Psoas muscle (tissue), 8 donors: ENCODE measurements at places on chromosomes 12 and 14. TPM values are rescaled to one million over a fixed set of nuclear protein-coding genes. Genes with fewer than 3 reads are reported as not detected.

- H3K27ac ChIP-seq = no peak overlapping the region
- DNase-seq = no peak
- no peak overlapping the region for H3K4me3 ChIP-seq
- peaks cover 35% of the 10 kb centered on the region for H3K4me1 ChIP-seq
Observed at GRCh38 chr14:102219316-102219715, 79.6 kb downstream of the WDR20 start.

- DNase-seq = no peak
- no peaks in the 10 kb centered on the region for H3K36me3 ChIP-seq
- H3K4me1 ChIP-seq = no peaks in the 10 kb centered on the region
- H3K4me3 ChIP-seq = no peak overlapping the region
- H3K27me3 ChIP-seq = no peaks in the 10 kb centered on the region
Observed at GRCh38 chr12:46153268-46153872, 115.5 kb downstream of the SLC38A1 start.

GRCh38 chr14:92747701-92748258 is 647 bp downstream of the LGMN start:
- H3K27me3 ChIP-seq = no peaks in the 10 kb centered on the region
- H3K4me3 ChIP-seq = peak overlapping the region; percentile 93
- peaks cover 8% of the 10 kb centered on the region for H3K36me3 ChIP-seq
- H3K4me1 ChIP-seq = peaks cover 7% of the 10 kb centered on the region

DNA sequence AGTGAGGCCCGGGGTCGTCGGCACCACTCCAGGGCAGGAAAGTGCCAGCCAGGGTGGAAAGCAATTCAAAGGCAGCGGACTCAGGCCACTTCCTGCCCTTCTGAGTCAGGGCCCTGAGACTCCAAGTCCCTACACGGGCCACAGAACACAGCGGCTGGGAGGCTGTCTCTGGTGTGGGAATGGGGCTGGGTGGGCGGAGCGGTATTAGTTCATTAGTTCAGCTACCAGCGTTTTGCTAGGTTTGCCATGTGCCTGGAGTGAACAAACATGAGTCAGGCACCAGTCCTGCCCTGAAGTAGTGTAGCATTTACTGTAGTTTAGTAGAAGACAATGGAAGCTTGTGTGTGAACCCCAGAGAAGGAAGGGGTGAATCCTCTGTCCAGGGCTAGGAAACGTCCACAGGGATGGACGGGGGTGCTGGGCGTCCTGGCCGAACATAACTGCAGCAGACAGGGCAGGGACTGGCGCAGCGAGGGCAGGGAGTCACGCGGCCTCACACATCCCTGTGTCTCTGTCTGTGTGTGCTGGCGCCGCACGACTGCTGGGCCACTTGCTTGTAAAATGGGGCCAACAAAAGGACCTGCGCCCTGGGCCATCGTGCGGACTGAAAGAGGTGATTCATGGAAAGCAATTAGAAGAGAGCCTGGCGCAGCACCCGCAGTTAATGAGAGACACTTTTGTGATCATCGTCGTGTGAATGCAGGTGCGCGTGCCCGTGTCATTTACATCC is 186.4 kb upstream of the PRMT8 start:
- peaks cover 10% of the 10 kb centered on the region for H3K4me1 ChIP-seq
- DNase-seq = no peak
- no peak overlapping the region for H3K4me3 ChIP-seq
- no peaks in the 10 kb centered on the region for H3K36me3 ChIP-seq
- no peak overlapping the region for H3K27ac ChIP-seq
- no peaks in the 10 kb centered on the region for H3K27me3 ChIP-seq

DNA sequence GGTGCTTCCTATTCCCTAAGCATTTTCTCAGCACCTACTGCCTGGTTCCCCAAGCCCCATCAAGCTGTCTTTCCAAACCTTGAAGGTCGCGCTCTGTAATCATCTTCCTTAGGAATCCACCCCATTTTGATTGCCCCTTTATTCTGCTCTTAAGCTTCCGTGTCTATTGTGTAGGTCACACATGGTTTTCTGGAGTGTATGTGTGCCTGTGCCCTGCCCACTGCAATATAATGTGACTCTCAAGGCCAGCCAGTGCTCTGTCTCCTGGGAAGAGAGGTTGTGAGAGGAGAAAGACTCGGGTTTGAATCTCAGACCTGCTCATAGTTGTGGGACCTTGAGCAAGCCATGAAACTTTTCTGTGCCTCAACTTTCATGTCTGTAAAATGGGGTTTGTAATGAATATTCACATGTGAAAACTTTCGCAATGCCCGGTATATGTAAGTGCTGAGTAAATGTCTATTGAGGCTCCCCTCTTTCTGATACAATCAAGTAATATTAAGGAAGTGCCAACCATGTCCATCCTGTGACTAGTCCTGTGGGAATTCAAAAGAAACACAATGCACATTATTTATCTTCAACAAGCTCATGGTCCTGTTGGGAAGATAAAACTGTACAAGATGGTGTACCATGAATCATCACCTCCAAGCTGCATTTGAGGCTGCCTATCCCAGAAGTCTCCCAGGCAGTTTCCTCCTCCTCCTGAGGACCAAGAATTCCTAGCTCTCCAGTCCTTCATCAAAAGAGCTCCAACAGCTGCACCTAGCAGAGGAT is 774 bp upstream of the KRT75 start:
- H3K36me3 ChIP-seq = no peaks in the 10 kb centered on the region
- H3K4me1 ChIP-seq = no peaks in the 10 kb centered on the region
- H3K27ac ChIP-seq = no peak overlapping the region
- DNase-seq = no peak
- H3K4me3 ChIP-seq = no peak overlapping the region

- peak overlapping the region; percentile 76 for H3K27ac ChIP-seq
- peaks cover 3% of the 10 kb centered on the region for H3K36me3 ChIP-seq
- no peaks in the 10 kb centered on the region for H3K27me3 ChIP-seq
- peaks cover 69% of the 10 kb centered on the region for H3K4me1 ChIP-seq
- peak; percentile 76 for DNase-seq
- no peak overlapping the region for H3K4me3 ChIP-seq
Observed at GRCh38 chr12:111444925-111445725, 39.4 kb downstream of the SH2B3 start.

DNA sequence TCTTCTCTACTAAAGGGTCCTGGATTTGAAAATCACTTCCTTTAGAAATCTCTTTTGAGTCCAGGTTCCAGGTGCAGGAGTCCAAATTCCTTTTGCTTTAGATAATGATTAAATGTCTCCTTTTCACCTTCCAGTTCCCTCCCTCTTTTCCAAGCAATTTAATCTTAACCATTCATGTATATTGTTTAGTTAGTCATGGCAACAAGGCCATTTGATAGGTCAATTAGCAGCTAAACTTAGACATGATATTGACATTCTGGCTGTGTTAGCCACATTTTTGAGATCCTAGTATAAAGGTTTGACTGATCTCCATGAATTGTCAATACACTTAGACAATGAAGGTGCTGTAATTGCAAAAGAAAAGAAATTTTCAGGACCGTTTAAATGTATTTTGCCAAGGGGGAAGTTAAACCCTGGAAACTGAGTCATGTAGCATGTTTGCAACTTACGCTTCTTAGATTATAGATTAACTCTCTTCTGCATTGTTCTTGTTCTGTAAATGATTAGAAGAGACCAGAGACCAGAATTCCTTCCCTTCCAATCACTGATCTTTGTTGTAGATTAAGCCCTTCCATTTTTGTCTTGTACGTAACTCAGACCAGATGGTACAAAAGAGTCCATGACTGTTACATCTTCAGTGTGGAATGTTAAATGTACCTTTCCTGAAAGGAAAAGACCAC is 12.4 kb upstream of the C12orf75 start:
- no peaks in the 10 kb centered on the region for H3K27me3 ChIP-seq
- no peak for DNase-seq
- H3K27ac ChIP-seq = no peak overlapping the region

DNA sequence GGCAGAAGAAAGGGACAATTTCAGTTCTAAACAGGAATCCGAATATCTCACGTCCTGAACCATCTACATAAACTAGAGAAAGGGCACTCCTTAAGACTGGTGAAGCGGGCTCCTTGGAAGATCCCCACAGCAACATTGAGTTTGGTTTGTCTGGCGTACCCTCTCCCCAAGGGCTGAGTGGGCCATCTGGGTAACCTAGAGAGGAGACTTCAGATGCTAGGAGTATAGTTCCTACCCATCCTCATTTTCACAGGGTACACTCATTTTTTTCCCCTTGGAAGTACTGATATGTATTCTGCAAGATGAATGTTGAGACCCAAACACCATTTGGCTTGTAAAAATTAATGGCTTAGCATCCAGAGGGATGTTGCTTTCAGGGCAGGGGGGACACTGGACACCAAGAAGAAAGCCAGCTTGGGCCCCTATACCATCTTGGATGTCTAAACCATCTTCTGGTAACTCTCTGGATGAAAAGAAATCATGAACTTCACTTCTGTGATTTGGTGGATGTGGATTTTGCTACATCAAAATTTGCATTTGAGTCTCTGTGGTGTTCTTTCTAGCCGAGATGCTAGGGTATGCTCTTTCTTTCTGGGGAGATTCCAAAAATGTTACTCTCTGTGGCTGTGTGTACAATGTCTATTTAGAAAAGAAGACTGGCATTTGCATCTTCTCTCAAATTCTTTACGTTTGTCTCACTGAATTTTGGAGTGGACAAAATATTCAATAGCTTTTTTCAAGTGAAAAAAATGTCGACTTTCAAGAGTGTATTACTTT is 97.7 kb downstream of the ETV6 start:
- H3K36me3 ChIP-seq = no peaks in the 10 kb centered on the region
- no peak for DNase-seq
- no peak overlapping the region for H3K4me3 ChIP-seq
- no peak overlapping the region for H3K27ac ChIP-seq
- H3K27me3 ChIP-seq = no peaks in the 10 kb centered on the region

SOCS4 gene
- total RNA-seq = 17.0 TPM

- no peak overlapping the region for H3K4me3 ChIP-seq
- H3K4me1 ChIP-seq = no peaks in the 10 kb centered on the region
- H3K27ac ChIP-seq = no peak overlapping the region
- DNase-seq = no peak
- no peaks in the 10 kb centered on the region for H3K27me3 ChIP-seq
Observed at GRCh38 chr14:102028733-102029132, 58.1 kb downstream of the HSP90AA1 start.

- DNase-seq = no peak
- H3K27me3 ChIP-seq = no peaks in the 10 kb centered on the region
- H3K27ac ChIP-seq = no peak overlapping the region
Observed at GRCh38 chr12:88624911-88625310, 44.6 kb upstream of the KITLG start.

KRT71 gene
- not detected for total RNA-seq

DNA sequence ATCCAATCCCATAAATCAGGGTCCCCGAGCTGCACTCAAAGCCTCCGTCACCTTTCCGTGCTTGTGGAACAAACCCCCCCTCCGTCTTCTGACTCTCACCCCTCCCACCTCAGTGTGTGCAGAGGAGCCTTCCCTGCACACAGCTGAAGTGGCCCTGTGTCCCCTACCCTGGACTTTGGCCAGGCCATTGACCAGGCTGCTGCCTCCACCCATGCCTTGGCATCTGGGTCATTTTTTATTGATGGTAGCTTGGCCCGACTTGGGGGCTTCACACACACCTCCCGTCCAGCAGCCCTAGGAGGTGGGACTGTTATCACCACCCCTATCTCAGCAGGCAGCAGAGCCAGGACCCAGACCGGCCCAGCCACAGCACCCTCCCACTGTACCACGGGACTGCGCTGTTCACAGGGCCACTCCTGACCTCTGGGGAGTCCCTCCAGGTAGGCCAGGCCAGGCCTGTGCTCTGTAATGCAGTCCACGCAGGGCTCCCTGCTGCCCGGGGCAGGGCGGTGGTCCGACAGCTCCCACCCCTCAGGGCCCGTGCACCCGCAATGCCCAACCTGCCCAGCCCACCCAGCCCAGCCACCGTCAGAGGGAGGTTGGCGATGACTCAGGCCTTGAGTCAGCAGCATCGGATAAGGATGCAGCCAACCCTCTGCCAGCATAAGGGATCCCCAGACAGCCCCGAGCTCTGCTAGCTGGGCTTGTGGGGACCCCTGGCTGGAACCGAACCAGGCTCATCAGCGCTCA is 9.2 kb upstream of the INF2 start:
- peaks cover 39% of the 10 kb centered on the region for H3K4me1 ChIP-seq
- H3K27ac ChIP-seq = peak overlapping the region; percentile 69
- peak; percentile 55 for DNase-seq
- H3K27me3 ChIP-seq = no peaks in the 10 kb centered on the region
- H3K4me3 ChIP-seq = no peak overlapping the region

DNA sequence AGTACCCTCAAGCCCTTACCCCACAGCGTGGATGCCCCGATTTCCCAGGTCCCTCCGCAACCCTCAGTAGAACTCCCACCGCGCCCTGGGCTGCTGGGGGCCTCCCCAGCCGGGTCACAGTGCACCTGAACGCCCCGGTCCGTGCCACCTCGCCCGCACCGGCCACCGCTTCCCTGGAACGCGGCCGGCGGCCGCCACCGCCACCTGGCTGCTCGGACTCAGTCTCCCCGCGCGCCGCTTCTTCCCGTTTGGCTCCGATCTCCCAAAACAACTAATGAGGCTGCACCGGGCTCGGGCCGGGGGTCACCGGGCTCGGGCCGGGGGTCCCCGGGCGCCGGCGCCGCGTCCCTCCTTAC is 1.0 kb downstream of the ITPK1 start:
- peaks cover 19% of the 10 kb centered on the region for H3K4me1 ChIP-seq
- DNase-seq = peak; percentile 53
- H3K27me3 ChIP-seq = no peaks in the 10 kb centered on the region
- H3K36me3 ChIP-seq = no peaks in the 10 kb centered on the region

DNA sequence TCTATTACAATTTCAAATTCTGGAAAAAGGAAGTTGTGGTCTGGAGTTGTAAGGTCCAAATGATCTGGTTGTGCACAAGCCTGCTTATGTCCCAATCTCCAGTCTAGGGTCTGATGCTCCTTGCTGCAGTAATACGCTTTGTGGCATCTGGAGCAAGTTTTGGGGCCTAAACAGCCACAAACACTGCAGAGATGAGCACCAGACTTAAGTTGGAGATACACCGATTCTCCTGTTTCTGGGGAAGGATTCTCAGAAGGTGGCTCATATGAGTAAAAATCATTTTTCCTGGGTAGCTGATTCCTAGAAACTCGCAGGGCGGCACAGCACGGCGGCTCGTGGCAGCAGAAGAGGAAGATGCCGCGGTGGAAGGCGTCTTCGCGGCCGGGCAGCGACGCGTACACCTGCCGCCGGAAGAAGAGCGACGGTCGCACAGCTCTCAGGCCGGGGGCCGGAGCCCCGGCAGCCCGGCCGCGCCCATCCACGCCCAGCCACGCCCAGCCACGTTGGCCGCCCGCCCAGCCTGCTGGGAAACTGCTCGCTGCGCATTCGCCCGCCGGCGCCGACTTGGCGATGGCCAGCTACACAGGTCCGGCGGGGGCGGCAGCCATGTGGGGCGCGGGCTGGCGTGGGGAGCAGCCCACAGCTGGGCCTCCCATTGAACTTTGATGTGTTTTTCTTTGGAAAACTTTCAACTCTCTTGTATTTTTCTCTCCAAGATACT is 129.0 kb downstream of the ASCL4 start:
- H3K4me3 ChIP-seq = peak overlapping the region; percentile 45
- H3K4me1 ChIP-seq = no peaks in the 10 kb centered on the region
- DNase-seq = peak; percentile 73
- H3K27ac ChIP-seq = no peak overlapping the region
- H3K36me3 ChIP-seq = no peaks in the 10 kb centered on the region
